ENCODE measurements at places on chromosomes 4 and X.

GRCh38 chr4:102759831-102760644, 730 bp downstream of the MANBA start:
- H3K4me1 ChIP-seq: no peaks in the 10 kb centered on the region
- H3K36me3 ChIP-seq: no peaks in the 10 kb centered on the region
- H3K27me3 ChIP-seq: no peaks in the 10 kb centered on the region
- peak overlapping the region; percentile 93 for H3K4me3 ChIP-seq
- peak; percentile 62 for DNase-seq
- H3K27ac ChIP-seq: peak overlapping the region; percentile 72

DNA sequence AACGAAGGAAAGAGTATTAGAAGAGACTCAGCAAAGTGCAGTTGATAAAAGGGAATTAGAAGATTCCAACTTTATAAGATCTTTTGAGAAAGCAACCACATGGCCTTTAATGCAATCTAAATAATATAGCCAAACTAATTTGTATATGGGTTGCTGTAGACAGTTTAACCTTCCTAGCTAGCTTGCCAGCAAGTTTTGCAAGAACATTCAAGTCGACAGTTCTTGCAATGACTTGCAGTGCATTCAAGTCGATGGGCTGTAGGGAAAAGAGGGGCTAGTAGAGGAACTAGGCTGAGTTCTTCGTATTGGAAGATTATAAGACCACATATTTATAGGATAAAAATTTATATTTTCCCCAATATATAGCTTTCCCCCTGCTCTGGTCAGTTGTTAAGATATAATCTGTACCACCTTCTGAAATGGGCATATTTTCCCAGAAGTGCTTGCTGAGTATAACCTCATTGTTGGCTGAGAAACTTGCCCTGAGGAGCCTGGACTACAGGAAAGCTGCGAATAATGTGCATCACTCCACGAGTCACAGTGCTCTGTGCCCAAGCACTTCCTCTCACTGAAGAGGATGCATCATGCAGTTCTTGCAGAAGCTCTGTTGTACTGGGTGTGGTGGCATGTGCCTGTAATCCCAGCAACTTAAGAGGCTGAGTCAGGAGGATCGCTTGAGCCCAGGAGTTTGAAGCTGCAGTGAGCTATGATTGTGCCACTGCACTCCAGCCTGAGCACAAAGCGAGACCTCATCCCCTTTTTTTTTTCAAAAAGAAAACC, 56.7 kb downstream of the DOCK11 start:
- peak; percentile 68 for DNase-seq
- H3K27ac ChIP-seq: no peak overlapping the region
- no peaks in the 10 kb centered on the region for H3K27me3 ChIP-seq

GRCh38 chr4:138889216-138889615, 126.4 kb upstream of the NOCT start:
- H3K27ac ChIP-seq: no peak overlapping the region
- H3K36me3 ChIP-seq: no peaks in the 10 kb centered on the region
- H3K4me3 ChIP-seq: no peak overlapping the region

- H3K27me3 ChIP-seq: no peaks in the 10 kb centered on the region
- peak; percentile 39 for DNase-seq
- H3K4me3 ChIP-seq: no peak overlapping the region
- no peaks in the 10 kb centered on the region for H3K4me1 ChIP-seq
- H3K36me3 ChIP-seq: no peaks in the 10 kb centered on the region
Measured at GRCh38 chrX:47384502-47384901, 14.1 kb downstream of the ZNF157 start.

- no peaks in the 10 kb centered on the region for H3K36me3 ChIP-seq
- DNase-seq: no peak
- no peak overlapping the region for H3K4me3 ChIP-seq
Measured at GRCh38 chr4:36997727-36998126, 246.8 kb upstream of the NWD2 start.

DNA sequence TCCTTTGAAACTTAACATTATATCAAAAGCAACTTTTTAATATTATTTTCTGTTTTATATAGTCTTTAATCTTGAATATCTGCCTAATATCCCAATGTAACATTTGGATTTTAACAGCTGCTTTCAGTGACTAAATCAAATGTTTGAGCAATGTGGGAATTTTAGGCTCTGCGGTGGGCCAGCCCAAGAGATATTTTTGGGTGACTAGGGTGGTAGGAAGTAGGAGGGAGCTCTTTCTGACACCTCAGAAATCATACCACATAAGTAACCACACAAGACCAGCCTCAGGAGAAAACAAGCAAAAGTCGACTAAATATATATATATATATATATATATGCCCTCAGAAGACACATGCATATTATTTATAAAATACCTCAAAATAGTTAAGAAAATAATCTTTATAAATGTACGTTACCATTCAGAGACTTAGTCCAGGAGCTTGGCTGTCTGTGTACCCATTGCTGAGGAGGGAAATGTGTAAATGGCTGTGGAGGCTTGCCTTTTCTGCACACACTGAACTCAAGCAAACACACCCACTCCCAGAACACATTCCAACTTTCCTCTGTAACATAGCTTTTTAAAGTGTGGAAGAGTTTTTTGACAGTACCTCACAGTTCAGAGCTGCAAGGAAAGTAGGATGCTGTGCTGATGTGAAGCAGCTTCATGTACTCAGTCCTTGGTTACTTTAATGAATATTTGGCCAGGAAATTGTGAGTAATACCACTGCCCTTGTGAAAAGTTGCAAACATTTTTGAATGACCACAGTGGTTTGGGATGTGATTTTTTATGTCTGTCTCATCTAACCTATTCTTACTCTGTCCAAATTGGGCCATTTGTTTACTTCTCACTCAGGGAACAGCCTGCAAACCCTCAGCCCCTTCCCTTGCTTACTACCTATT, at the start of gene RTL3:
RTL3 (minus strand) TSS at position 484 of the 900 bp plus-strand sequence. CDS start 908 bp downstream, outside the sequence.
- no peak within 1 kb of the TSS for H3K4me3 ChIP-seq
- H3K4me1 ChIP-seq: peaks cover 2% of the 10 kb centered on the region
- H3K36me3 ChIP-seq: no peaks in the 10 kb centered on the region
- peak within 1 kb of the TSS; percentile 47 for H3K27ac ChIP-seq
- peak; percentile 56 for DNase-seq
- no peaks in the 10 kb centered on the region for H3K27me3 ChIP-seq

GRCh38 chr4:95394752-95395306, 153.9 kb downstream of the UNC5C start:
- no peaks in the 10 kb centered on the region for H3K4me1 ChIP-seq
- no peak for DNase-seq
- no peaks in the 10 kb centered on the region for H3K36me3 ChIP-seq
- no peak overlapping the region for H3K27ac ChIP-seq
- no peaks in the 10 kb centered on the region for H3K27me3 ChIP-seq

- no peaks in the 10 kb centered on the region for H3K4me1 ChIP-seq
- H3K27me3 ChIP-seq: no peaks in the 10 kb centered on the region
- no peak for DNase-seq
- no peaks in the 10 kb centered on the region for H3K36me3 ChIP-seq
- no peak overlapping the region for H3K4me3 ChIP-seq
Measured at GRCh38 chr4:187865914-187866313, 129.7 kb upstream of the ZFP42 start.

GRCh38 chr4:158459085-158459820, 62.4 kb upstream of the RXFP1 start:
- no peaks in the 10 kb centered on the region for H3K27me3 ChIP-seq
- H3K36me3 ChIP-seq: no peaks in the 10 kb centered on the region
- DNase-seq: no peak
- H3K27ac ChIP-seq: no peak overlapping the region

- no peaks in the 10 kb centered on the region for H3K4me1 ChIP-seq
- peak; percentile 76 for DNase-seq
- no peak overlapping the region for H3K27ac ChIP-seq
- H3K4me3 ChIP-seq: peak overlapping the region; percentile 11
- no peaks in the 10 kb centered on the region for H3K27me3 ChIP-seq
Measured at GRCh38 chr4:182492423-182492822, 249.2 kb downstream of the TENM3 start.

- H3K4me1 ChIP-seq: no peaks in the 10 kb centered on the region
- H3K4me3 ChIP-seq: no peak overlapping the region
- H3K36me3 ChIP-seq: no peaks in the 10 kb centered on the region
- H3K27me3 ChIP-seq: no peaks in the 10 kb centered on the region
Measured at GRCh38 chr4:115844180-115844579, 730.8 kb upstream of the NDST4 start.

- no peak overlapping the region for H3K4me3 ChIP-seq
- no peaks in the 10 kb centered on the region for H3K4me1 ChIP-seq
- H3K36me3 ChIP-seq: no peaks in the 10 kb centered on the region
Measured at GRCh38 chrX:125778261-125778660, 387.8 kb downstream of the DCAF12L2 start.

DNA sequence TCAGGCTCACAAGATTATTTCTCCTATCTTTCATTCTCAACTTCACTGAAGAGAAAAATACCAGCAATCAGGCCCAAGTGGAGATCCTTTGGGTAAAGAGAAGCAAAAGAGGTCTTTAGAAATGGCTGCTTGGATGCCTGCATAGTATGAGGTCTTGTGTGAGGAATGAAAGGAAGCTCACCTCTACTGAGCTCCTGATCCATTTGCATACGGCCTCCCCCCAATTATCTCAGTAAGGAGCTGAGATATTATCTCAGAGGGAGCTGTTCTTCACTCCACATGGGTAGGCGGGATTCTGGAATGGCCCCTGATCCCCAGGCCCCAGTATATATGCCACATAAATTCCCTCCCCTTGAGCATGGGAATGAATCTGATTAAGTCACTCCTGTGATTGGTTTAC, 75.8 kb downstream of the EVC2 start:
- no peaks in the 10 kb centered on the region for H3K27me3 ChIP-seq
- peaks cover 1% of the 10 kb centered on the region for H3K36me3 ChIP-seq
- DNase-seq: no peak
- H3K4me1 ChIP-seq: peaks cover 4% of the 10 kb centered on the region
- no peak overlapping the region for H3K4me3 ChIP-seq
- H3K27ac ChIP-seq: no peak overlapping the region

DNA sequence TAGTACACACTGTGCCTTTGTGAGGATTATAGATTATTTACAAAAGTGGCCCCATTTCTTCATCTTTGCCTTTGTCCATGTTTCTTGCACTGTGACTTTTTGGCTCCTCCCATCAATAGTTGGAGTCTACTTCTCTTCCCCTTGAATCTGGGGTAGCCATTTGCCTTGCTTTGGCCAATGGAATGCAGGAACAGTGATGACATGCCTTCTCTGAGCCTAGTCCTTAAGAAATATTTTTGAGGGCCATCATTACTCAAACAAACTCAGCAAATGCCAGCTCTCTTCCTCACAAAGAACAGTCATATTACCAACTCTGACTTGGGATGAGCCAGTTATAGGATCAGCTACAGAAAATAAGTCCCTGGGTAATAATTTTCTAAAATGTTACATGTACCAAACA, 189.6 kb downstream of the FRMPD4 start:
- no peaks in the 10 kb centered on the region for H3K36me3 ChIP-seq
- no peak for DNase-seq
- no peaks in the 10 kb centered on the region for H3K4me1 ChIP-seq

- no peaks in the 10 kb centered on the region for H3K4me1 ChIP-seq
- no peak for DNase-seq
- no peak overlapping the region for H3K27ac ChIP-seq
- H3K4me3 ChIP-seq: no peak overlapping the region
Measured at GRCh38 chrX:110675886-110676285, 119.7 kb downstream of the CHRDL1 start.

- no peaks in the 10 kb centered on the region for H3K4me1 ChIP-seq
- H3K4me3 ChIP-seq: no peak overlapping the region
- no peak overlapping the region for H3K27ac ChIP-seq
- no peaks in the 10 kb centered on the region for H3K36me3 ChIP-seq
- DNase-seq: no peak
- H3K27me3 ChIP-seq: no peaks in the 10 kb centered on the region
Measured at GRCh38 chrX:15598026-15598425, 2.7 kb downstream of the ACE2 start.

DNA sequence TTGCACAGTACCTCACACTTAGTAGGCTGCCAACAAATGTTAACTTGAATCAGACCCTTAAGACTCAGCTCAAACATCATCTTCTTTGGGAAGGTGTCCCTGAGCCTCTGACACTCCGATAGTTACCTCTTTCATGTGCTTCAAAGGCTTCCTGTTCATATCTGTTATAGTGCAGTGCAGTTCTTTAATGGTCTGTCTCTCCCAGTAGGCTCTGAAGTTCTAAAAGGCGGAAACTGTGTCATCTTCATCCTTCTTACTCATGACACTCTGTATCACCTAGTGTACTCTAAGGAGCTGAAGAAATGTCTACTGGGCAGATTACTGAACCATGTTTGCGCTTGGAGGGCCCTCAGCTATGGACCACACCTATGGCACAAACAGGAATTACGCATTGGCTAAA, 2.1 kb upstream of the DIAPH2 start:
- no peak for DNase-seq
- no peaks in the 10 kb centered on the region for H3K27me3 ChIP-seq
- no peak overlapping the region for H3K4me3 ChIP-seq

GRCh38 chr4:165384598-165384997, 5.8 kb downstream of the CPE start:
- no peaks in the 10 kb centered on the region for H3K27me3 ChIP-seq
- peak; percentile 64 for DNase-seq
- no peaks in the 10 kb centered on the region for H3K36me3 ChIP-seq
- H3K4me3 ChIP-seq: no peak overlapping the region
- no peak overlapping the region for H3K27ac ChIP-seq

DNA sequence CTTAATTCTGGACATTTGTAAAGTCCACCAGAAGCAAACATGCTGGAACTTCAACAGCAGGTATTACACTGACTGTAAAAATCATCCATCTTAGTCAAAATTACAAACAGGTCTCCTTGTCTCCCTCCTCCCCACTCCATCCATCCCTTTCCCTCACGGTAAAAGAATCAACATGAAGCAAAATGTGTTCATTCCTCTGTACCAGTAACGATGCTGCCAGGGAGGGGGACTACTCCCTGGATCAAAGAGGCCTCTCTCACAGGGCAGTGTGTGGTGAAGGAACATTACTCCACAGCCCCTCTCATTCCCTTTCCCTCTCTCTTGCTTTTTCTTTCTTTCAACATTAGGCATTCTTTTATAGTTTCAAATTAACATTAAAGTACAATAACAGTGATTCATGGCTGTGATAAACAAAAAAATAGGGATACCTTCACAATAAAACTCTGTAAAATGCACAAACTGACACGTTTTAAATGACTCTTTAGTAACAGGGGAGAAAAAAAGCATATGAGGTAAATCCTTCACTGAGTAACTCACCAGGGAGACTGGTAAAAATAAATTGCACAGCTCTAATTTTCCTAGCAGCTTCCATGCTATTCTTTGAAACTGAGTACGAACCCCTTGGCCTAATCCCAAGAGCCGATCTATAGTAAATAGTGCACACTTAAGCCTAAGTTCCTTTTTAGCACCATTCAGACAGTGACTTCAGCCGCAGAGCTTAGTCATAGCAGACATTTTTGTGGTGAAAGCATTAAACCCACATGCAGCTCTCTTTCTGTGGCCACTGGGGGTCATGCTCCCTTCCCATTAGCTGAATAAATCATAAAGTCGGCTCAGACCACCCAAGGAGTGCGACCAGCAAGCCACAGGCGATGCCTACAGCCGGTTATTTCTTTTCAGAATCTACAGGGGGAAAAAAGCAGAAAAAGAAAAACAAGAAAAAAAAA, 215.6 kb upstream of the GYPA start:
- DNase-seq: peak; percentile 99
- H3K27ac ChIP-seq: no peak overlapping the region
- no peaks in the 10 kb centered on the region for H3K27me3 ChIP-seq
- no peaks in the 10 kb centered on the region for H3K36me3 ChIP-seq
